ENCODE measurements at places on chromosomes 6 and 20. TPM values are rescaled to one million over a fixed set of nuclear protein-coding genes. Genes with fewer than 3 reads are reported as not detected.

Gene VGLL2
- total RNA-seq: not detected

Gene CDC5L
- 35.3 TPM for total RNA-seq

Gene F13A1
- not detected for total RNA-seq

Gene BCAS4
- total RNA-seq: 16.2 TPM

Gene RIMS1
- 0.76 TPM for total RNA-seq

- no peak for DNase-seq
Observed at GRCh38 chr20:62786157-62786556, 10.1 kb upstream of the MRGBP start.

DNA sequence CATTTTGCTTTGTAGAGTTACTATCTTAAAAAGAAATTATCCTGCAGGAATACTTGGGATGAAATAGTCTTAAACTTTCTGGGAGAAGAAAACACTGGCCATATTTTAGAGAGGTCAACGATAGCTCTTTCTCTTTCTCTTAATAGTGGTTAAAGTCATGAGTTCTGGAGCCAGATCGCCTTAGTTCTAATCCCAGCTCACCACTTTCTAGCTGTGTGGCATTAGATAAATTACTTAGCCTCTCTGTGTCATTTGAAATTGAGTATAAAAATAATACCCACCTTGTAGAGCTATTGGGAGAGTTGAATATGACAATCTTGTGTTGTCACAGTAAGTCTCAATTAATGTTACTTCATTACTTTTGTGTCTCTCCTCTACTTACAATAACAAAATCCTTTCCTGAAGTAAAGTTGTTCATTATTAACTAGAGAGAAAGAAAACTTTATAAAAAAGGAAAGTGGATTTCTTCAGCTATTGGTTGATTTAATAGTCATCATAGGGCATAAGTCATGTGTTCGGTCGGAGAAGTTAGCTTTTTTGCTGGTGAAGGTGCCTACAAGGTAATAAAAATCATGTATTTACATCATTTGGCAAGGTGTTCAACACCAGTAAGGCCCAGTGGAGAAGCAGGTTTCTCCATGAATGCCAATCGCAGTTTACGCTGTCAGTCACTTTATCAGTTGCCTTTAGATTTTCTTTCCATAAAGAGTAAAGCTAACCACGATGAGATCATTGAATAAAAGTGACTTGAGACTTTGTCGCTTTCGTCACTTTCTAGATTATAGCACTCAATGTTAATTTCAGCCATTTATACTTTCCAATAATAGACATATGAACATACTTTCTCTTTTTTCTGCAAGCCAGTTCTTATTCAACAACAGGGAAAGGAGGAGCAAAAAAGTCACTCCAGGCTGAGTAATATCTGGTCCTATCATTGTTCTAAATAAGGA lies 2.0 kb downstream of the NEDD9 start:
- DNase-seq: peak; percentile 65

GRCh38 chr20:36018208-36018988 lies 50.0 kb downstream of the CNBD2 start:
- DNase-seq: no peak

GRCh38 chr6:134454794-134455193 lies 136.9 kb upstream of the SGK1 start:
- no peak for DNase-seq

DNA sequence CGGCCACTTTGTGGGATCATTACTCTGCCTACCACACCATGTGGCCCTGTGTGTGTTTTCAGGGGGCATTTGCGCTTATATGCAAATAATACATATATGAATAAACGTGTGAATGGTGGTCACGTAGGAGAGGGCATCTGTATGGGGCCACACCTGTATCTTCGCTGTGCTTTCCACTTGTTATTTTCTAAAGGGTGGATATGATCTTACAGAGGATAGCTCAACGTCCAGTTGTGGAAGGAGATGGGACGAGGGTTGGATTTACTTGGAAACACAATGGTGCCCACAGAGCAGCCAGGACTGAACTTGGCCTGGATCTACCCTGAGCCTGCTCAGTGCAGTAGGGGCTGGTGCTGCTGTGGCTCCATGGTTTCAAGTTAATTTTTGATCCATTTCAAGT lies 93.3 kb downstream of the YTHDF1 start:
- no peak for DNase-seq

DNA sequence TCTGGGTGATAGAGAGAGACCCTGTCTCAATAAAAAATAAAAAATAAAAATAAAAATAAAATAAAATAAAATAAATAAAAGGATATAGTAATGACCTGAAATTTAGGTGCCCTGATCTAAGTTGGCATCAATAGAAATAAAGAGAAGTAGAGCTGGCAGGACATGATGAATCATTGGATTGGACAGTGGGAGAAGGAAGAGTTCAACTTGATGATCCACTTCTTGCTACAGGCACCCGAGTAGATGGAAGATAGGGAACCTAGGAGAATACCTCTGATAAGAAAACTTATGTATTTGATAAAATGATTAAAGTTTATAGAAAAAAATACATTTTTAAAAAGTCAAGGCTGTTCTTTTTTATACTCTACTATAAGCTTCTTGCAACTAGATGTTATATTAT lies 79.0 kb downstream of the ADTRP start:
- DNase-seq: no peak

DNA sequence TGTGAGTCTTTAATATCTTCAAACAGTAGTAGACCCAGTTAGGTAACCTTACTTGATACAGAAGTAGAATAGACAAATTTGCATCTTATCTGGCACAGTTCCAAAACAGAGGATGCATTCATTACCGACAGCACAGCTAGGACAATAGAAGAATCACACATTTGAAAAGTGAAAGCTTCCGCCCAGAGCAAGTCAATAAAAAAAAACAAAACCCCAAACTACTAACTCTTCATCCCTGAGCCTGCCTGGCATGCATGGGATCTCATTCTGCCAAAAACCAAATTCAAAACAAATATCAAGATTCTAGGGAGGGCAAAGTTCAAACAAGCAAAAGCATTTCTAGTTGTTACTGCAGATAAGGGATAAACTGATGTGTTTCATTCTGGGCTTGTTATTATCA lies 235.4 kb downstream of the BTBD9 start:
- DNase-seq: peak; percentile 9

GRCh38 chr6:157374889-157375443 lies 6.0 kb upstream of the ZDHHC14 start:
- DNase-seq: no peak

DNA sequence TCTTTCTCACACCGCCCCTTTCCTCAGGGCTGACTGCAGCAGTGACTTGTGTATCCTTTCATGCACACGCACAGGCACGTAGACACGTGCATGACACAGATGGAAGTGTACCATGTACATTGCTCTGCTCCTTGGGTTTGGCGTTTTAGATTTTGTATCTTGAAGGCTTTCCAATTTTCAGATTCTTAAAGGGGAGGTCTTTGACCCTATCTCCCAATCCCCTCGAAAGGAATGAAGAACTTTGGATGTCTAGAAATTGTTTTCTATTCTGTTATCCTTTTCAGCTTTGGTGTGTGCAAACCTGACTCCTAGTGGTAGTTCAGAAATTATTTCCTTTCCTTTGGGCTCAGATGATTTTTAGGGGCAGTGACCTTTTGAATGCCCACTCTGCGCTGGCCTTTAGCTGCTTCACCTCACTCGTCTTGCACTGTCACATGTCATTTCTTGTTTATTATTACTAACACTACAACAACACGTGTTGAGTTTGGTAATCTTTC lies 63.0 kb downstream of the HIVEP1 start:
- DNase-seq: no peak

GRCh38 chr20:14790771-14791620 lies 453.6 kb upstream of the FLRT3 start:
- DNase-seq: no peak

- DNase-seq: no peak
Observed at GRCh38 chr6:166435574-166435973, 52.8 kb upstream of the MPC1 start.

DNA sequence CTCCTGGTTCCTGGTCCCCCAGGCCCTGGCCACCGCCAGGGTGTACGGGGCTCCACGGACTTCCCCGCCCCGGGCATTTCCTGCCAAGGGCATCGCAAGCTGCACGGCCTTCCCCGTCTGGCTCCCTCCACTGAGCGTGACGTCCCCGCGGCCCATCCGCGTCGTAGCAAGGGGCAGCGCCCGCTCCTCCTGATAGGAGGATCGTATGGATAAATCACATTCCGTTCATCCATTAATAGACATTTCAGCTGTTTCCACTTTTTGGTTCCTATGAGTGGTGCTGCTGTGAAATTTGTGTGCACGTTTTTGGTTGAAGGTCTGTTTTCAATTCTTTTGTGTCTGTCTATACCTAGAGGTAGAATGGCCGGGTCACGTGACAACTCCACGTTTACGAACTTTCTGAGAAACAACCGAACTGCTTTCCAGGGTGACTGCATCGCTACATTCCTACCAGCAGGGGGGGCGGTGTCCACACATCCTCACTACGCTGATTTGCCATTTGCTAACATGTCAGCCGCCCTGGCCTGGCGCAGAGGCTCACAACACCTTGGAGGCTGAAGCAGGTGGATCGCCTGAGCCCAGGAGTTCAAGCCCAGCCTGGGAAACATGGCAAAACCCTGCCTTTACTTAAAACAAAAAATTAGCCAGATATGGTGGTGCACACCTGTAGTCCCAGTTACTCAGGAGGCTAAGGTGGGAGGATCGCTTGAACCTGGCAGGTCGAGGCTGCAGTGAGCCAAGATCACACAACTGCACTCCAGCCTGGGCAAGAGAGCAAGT lies 37.7 kb downstream of the KCNQ2 start:
- peak; percentile 61 for DNase-seq

DNA sequence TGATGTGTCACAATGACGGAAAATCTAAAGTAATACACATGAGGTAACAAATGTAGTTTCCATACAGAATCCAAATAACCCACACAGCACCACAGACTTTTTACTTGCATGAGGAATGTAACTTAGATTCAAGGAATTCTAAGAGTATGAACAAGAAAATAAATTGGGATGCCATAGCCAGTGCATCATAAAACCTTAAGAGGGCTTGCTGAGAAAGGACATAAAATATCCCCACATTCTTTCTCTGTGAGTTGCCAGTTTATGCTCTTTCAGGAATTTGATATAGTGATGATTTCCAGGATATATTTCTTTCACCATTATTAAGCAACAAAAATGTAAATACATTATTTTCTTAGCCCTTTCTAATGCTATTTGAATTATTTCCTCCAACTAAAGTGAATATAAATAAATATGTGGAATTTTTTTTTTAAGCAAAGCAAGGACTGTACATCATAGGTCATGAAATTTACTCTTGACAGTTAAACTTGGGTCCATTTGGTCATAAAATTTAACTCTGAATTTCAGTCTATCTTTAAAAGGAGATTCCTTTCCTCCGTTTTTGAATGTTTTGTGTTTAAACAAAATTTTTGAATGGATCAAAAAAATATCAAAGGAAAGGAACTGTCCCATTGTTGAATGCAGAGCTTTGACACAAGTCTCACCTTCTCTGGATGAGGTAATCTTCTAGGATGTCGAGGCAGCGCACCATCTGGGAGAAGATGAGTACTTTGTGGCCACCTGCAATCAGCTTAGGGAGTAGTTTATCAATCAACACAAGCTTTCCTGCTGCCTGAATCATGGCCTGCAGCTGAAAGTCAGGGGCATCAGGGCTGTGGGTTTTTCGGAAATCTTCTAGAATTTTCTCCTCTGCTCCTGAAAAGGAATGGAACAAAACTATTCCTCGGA lies 116.3 kb upstream of the EMILIN3 start:
- DNase-seq: peak; percentile 82

DNA sequence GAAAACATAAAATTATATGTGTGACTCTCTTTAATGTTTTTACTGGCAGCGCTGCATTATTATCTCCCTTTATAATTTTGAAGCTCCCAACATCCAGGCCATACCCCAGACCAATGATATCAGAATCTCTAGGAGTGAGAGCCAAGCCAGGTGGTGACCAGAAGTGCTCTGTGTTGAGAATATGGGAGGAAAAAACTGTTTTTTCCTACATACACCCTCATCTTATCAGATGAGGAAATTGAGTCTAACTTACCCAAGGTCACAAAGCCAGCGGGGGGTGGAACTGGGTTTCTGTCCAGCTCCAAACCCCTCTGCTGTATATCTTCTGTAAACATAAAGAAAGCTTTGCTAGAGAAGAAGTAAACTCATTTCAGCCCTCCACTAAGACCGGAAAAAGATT lies 42.5 kb downstream of the LY86 start:
- DNase-seq: no peak

DNA sequence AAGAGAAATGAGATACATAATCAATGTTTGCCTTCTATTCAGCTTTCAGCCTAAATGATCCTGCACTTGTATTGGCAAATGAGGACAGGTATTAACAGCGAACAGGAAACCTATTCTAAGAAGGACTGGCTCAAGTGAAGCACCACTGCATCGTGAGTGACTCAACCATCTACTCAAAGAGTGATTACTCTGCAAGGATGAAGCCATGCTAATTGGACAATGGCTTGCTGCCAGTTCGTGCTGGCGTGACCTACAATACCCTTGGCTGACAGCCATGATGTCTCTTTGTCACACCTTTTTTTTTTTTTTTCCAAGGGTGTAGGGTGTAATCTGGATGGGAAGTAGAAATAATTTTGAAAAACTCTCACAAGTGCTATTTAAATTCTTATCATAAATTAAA lies 104.9 kb downstream of the GJA10 start:
- DNase-seq: peak; percentile 78

- DNase-seq: peak; percentile 91
Observed at GRCh38 chr6:3750317-3751076, 1.0 kb downstream of the PXDC1 start.

Measured in M059J (cell line).